Right renal pelvis (tissue), 4 donors: ENCODE measurements at places on chromosomes 5 and 9. TPM values are rescaled to one million over a fixed set of nuclear protein-coding genes. Genes with fewer than 3 reads are reported as not detected.
A peak's percentile ranks its signal among the peaks of the same experiment; 100 is the strongest.

- DNase-seq = no peak
These were observed 88.1 kb downstream of the OTULIN start for GRCh38 chr5:14752497-14753071.

GRCh38 chr9:104863180-104863883 is 64.6 kb downstream of the ABCA1 start:
- peak; percentile 54 for DNase-seq

ACTBL2 gene
- polyA plus RNA-seq = not detected

CARTPT gene
- polyA plus RNA-seq = not detected

PCDHB15 gene
- 15.0 TPM for polyA plus RNA-seq
